Endothelial cell of umbilical vein (primary cell): ENCODE measurements at places on chromosomes 7 and 10. TPM values are rescaled to one million over a fixed set of nuclear protein-coding genes. Genes with fewer than 3 reads are reported as not detected.

The HOXA13 gene
- 0.09 and 0.22 TPM in 2 replicates for total RNA-seq

The C10orf95 gene
- total RNA-seq = not detected in 2 replicates

The SPDYE5 gene
- total RNA-seq = 0.16 TPM in 1 of 2 replicates, not detected in the other

The PIK3CG gene
- 4.9 and 6.2 TPM in 2 replicates for total RNA-seq

The CLRN3 gene
- not detected in 2 replicates for total RNA-seq

The WNT8B gene
- not detected in 2 replicates for total RNA-seq

The BMPER gene
- 0.13 and 0.32 TPM in 2 replicates for total RNA-seq

The SSC4D gene
- 0.39 and 0.46 TPM in 2 replicates for total RNA-seq

The ITGA8 gene
- total RNA-seq = 0.12 and 0.40 TPM in 2 replicates

The SPDYE9 gene
- not detected in 2 replicates for total RNA-seq

The VSTM4 gene
- 0.07 and 0.12 TPM in 2 replicates for total RNA-seq

The STAG3 gene
- 0.55 and 1.4 TPM in 2 replicates for total RNA-seq

The AASS gene
- total RNA-seq = 27.8 and 30.1 TPM in 2 replicates

The SFXN3 gene
- 79.6 and 83.1 TPM in 2 replicates for total RNA-seq

The ASB10 gene
- total RNA-seq = not detected in 2 replicates

The MMRN2 gene
- 169 TPM in 2 replicates for total RNA-seq

The RAMP3 gene
- not detected in 2 replicates for total RNA-seq

The OLAH gene
- total RNA-seq = 0.48 and 0.51 TPM in 2 replicates

The UBE2D4 gene
- 11.3 and 11.7 TPM in 2 replicates for total RNA-seq

The OPALIN gene
- total RNA-seq = not detected in 2 replicates

The RADIL gene
- total RNA-seq = 1.0 and 2.5 TPM in 2 replicates

The LIPJ gene
- 0.09 TPM in 1 of 2 replicates, not detected in the other for total RNA-seq

The LRIT1 gene
- total RNA-seq = not detected in 2 replicates

The TSPAN33 gene
- 0.16 TPM in 1 of 2 replicates, not detected in the other for total RNA-seq
